ENCODE measurements at places on chromosomes 2 and 18.

- DNase-seq: no peak
These were observed 37.3 kb upstream of the RNF152 start for GRCh38 chr18:61929881-61930640.

DNA sequence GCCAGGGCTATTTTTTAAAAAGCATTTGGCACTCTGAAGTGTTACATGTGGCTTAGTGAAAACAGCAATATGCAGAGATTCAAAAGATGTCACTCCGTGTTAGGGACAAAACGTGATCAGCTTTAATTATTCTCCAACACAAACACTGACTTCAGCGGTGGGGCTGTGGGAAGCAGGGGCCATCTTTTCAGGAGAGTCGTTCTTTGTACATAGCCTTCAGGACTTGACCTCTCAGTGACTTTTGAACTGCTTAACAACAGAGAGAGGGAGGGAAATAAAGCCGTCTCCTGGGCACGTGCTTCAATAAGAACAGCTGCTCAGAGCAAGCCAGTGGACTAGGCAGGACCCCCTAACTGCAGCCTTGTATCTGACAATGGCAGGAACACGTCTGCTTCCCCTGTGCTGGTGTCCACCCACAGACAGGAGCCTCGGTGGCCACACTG lies 95.0 kb upstream of the HDAC4 start:
- no peak for DNase-seq

DNA sequence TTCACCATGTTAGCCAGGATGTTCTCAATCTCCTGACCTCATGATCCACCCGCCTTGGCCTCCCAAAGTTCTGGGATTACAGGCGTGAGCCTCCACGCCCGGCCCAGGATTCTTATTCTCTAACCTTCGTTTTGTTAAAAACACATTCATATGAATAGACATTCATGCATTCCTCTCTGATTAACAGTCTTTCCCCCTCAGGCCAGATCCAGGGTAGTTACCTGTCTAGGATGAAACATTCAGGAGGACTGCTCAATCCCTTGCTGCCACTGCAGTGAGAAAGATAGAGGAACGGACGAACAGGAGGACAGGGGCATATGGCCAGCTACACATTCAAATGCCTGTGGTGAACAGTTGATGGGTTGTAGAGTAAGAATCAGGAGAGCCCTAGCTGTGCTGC lies 39.6 kb upstream of the EPC2 start:
- no peak for DNase-seq

DNA sequence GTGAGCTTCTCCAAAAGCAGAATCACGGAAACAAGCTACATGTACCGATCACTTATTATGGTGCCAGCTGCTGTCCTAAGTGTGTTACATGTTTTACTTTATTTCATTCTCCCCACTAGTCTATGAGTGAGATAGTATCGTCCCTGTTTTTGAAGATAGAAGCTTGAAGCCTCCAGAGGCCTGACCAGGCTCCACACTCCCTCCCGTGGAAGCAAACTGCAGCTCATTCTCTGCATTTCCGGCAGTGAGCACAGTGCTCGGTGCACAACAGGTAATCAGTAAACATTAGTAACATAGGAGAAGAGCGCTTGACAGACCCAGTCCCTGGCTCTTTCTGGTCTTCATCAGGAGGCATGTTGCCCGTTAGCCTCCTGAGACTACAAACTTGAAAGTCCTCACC lies 72.9 kb downstream of the ZBTB7C start:
- DNase-seq: no peak

- no peak for DNase-seq
These were observed 43.6 kb downstream of the SRBD1 start for GRCh38 chr2:45567288-45567963.

DNA sequence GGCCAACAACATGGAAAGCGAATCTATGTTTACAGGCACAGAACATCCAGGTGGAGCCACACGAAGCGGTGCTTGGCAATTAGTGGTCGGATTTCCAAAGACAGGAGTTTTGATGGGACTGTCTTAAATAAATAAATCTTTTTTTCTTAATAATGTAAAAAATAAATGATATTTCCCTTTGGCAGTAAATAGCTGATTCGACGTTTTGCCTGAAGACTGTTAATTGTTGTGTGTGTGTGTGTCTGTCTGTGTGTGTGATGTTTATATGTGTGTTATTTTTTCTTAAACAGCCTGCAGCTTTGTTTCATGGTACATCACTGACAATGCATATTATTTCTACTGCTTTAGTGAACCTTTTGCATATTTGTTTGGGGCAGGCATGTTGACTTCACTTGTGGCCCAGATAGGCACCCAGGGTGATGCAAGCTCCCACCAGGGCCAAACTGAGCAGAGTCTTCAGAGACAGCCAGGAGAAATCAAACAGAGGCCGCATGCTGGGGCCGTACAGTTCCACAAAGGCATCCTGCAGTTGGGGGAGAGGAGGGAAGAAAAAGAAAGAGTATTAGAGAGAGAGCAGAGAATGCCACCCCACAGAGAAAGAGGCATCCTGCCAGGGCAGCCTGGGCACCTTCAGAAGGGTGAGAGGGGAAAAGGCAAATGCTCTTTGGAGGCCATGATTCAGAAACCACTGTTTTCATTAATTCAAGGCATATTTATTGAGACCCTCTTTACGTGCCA lies 191.2 kb downstream of the BCL2 start:
- DNase-seq: no peak

DNA sequence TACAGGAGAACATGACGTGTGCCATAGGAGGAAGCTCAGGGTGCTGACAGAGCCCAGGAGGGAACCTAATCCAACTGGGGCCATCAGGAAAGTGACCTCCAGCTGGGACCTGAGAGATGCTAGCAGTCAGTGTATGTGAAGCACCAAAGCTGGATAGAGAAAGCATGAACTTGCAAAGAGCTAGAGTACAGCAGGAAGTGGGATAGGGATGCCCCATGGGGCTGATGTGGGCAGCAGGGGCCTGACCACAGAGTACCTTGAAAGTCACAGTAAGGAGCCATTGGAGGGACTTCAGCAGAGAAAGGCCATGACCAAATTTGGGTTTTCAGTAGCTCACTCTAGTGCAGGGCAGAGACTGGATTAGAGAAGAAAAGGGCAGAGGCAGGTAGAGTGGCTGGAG lies 91.6 kb upstream of the TTC39C start:
- no peak for DNase-seq

DNA sequence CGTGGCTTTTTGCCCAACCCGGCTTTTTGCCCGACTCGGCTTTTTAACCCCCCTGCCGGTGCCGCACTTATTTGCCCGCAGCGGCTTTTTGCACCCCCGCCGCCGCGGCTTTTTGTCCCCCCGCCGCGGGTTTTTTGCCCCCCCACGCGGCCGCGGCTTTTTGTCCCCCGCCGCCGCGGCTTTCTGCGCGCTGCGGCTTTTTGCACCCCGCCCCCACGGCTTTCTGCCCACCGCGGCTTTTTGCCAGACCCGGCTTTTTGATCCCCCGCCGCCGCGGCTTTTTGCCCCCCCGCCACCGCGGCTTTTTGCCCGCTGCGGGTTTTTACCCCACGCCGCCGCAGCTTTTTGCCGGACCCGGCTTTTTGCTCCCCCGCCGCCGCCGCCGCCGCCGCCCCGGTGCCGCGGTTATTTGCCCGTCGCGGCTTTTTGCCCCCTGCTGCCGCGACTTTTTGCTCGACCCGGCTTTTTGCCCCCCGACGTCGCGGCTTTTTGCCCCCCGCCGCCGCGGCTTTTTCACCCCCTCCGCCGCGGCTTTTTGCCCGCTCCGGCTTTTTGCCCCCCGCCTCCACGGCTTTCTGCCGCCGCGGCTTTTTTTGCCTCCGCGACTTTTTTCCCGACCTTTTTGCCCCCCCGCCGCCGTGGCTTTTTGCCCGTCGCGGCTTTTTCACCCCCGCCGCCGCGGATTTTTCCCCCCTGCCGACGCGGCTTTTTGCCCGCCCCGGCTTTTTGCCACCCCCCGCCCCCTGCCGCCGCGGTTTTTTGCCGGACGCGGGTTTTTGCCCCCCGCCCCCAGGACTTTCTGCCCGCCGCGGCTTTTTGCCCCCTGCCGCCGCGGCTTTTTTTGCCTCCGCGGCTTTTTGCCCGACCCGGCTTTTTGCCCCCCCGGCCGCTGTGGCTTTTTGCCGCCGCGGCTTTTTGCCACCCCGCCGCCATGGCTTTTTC lies 2786.5 kb downstream of the RPIA start:
- no peak for DNase-seq

GRCh38 chr2:8107621-8108378 lies 574.1 kb upstream of the ID2 start:
- DNase-seq: no peak

GRCh38 chr18:39494211-39494896 lies 1928.8 kb upstream of the CELF4 start:
- no peak for DNase-seq

GRCh38 chr18:52536039-52536438 lies 196.0 kb downstream of the DCC start:
- DNase-seq: no peak

- DNase-seq: no peak
These were observed 78.5 kb upstream of the CAB39 start for GRCh38 chr2:230634146-230634545.

- DNase-seq: no peak
These were observed 28.5 kb downstream of the EIF5B start for GRCh38 chr2:99365661-99366060.

- DNase-seq: no peak
These were observed 110.0 kb upstream of the RASGRP3 start for GRCh38 chr2:33366473-33366872.

DNA sequence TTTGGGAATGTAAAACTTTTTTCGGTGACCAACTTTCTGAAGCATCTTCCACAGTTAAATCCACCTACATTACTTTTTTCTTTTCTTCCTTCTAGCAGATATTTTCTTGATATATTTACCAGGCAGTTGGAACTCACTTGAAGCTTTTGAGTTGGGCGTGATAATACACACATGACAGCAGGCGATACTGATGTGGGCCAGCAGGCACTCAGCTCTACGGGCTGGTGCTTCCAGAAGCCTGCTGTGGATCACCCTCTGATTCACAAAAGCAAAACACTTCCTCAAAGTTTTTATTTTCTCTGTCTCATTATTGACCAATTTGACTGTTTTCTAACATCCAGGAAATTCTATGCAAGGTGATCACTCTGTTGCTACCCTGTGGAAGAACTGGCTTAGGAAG lies 22.9 kb downstream of the GRHL1 start:
- DNase-seq: no peak

DNA sequence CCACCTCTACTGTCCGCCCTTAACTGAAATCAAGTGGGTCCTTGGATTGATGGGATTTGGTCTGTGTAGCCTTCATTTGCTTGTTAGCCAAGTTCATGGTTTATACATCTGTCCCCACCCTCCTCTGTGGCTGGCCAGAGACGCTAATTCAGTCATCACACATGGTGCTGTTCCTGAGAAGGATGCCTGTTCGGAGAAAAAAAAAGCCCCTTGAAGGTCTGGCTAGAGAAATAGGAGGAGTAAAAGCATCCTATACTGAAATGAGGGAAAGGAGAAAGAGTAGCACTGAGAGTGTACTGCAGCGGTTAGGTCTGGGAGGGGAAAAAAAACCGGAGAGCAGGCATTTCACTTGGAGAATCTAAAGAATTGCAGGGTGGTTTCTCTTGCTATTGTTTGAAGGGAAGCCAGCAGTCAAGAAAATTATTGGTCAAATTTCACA lies 180.6 kb upstream of the EPAS1 start:
- DNase-seq: no peak

GRCh38 chr2:42073739-42074503 lies 26.1 kb downstream of the PKDCC start:
- DNase-seq: no peak

- no peak for DNase-seq
These were observed 77.9 kb downstream of the LIMS1 start for GRCh38 chr2:108612153-108612513.

DNA sequence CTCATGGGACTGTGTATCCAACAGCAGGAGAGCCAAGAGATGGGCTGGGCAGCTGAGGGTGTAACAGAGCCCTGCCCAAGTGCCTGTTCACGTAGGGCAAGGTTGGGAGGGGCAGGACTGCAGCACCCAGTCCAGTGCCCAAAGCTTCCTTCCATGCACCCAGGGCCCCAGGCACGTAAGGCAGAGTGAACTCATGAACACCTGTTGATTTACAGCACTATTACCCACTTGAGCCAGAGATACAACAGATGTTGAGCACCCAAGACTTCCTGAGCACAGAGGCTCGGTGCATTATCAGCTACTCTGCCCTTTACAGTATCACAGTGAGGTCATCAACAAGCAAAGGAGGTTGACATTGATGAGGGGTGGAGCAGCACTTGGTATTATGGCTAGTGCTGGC lies 50.2 kb upstream of the FHL2 start:
- no peak for DNase-seq

DNA sequence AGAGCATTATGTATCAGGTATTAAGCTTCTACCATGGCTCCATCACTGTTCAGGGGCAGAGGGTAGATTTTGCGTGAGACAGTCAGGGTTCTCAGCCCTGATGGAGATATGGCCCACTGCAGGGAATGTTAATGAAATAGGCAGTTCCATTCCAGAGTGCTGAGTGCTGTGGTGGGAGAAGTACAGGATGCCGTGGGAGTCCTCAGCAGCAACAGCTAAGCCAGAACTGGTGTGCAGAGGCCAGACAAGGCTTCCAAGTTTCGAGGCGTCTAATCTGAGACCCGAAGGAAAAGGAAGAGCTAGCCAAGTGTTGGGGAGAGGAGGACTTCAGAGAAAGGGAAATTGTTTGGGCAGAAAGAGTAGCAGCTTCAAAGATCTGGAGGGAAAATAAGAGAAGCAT lies 30.2 kb upstream of the MAPRE2 start:
- no peak for DNase-seq

DNA sequence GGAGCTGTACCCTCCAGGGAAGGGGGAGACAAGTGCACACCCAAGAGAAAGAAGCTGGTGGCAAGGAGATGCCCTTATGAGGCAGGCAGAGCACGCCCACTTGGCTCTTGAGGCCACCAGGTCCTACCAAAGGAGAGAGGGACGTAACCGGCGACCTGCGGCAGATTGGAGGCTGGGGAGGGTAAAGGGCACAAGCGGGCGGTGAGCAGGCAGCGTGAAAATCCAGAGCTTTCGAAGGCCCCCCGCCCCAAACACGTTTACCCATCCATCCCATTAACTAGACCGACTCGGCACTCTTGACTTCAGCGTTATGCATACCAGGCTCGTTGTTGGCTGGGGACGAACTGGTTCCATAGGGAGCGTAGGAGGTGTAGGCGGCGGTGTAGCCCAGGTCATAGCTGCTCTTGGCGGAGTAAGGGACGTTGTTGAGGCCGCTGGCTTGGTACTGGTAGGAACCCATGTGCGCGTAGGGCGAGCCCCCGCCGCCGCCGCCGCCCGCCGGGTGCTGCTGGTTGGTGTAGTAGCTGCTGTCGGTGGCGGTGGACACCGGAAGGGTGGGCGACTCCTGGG lies 794 bp downstream of the DLX2 start:
- DNase-seq: no peak

DNA sequence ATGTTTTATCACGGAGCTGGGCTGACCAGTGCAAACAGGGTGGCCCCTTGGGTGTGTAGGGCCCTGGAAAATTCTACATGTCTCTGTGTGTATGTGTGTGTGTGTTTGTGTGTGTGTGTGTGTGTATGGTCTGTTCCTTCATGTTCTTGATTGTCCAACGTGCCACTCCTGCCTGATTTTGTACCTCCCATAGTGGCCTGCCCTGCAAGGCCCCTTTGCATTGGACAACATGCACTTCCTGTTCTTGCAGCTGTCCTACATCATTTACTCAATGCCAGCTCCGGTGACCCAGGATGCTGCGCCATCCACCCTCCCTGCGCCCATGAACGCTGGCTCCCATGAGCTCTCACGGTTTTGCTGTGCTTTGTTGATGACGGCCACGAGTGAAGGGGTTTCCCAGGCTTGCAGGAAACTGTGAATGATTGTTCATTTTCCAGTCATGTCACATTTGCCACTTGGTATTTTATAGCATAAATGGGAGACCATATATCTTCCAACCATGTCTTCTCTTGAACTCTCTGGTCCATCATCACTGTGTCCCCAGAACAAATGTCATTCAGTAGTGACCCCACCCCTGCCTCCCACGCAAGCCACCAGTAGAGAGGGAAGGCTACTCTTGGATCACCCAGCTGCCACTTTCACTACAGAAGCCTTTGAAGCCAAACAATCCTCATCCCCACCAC lies 69.7 kb upstream of the NCK2 start:
- DNase-seq: peak; percentile 4
